ENCODE measurements at places on chromosomes 12 and 14.

DNA sequence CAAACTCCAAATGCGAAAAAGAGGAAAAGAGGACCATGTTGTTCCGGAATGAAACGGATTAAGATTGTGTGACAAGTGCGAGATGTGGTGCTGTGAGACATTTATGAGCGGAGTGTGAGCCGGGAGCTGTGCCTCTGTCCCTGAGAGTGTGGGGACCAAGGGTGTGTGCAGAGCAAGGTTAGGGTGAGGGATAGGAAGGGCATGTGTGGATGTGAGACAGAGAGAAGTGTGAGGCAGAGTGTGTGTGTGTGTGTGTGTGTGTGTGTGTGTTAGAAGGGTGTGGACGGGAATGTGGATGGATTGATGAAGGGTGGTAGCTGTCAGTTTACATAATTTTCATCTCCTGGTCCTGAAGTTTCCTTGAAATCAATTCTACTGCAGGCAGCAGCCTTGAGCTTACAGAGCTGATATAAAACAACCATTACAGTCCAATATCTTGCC lies 4.3 kb upstream of the OTX2 start:
- no peak for DNase-seq

DNA sequence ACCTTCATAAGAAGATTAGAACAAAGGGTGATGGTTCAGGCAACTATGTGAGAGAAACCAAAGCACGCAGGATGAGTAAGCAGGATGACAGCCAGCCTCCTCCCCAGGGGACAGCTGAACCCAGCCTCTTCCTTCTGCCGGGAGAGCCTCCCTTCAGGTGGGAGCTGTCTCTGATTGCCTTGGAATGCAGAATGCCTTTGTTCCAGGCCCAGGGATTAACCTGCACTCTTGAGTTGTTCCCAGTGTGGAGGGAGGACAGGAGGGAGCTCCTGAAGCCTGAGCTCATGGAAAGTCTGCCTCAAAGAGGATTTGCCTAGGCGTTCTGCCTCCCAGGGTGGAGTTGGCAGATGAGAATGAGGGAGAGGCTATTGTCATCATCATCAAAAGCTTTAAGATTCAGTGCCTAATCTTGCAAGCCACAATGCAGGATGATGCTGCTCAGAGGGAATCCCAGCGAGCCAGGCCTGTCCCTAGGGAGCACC lies 3.6 kb upstream of the KRT6A start:
- DNase-seq = peak; percentile 69

DNA sequence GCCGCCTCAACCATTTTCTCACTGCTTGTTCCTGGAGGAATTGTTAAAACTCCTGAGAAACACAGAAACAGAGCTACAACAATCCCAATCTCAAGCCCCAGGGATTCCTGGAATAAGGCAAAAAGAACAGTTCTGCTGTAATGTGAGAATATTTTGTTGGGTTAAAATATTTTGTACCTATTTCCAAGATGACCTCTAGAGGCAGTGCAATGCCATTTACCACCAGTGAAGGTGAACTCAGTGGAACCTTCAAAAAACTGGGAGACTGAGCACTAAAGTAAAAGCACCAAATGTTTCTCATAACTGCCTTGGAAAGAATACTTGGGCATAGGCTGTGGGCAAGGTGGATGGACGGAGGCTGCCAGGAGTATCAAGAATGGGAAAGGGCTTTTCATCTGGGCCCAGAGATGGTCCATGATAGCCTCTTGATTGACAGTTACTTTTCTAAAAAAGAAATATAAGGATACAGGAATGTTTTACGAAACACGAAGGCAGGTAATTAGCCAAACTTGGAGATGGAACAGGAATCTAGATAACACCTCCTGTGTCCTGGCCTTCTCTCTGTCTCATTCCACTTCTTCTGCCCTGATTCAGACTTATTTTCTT lies 334.0 kb upstream of the FLRT2 start:
- DNase-seq = peak; percentile 41

GRCh38 chr14:52150162-52150561 lies 81.3 kb upstream of the NID2 start:
- no peak for DNase-seq

DNA sequence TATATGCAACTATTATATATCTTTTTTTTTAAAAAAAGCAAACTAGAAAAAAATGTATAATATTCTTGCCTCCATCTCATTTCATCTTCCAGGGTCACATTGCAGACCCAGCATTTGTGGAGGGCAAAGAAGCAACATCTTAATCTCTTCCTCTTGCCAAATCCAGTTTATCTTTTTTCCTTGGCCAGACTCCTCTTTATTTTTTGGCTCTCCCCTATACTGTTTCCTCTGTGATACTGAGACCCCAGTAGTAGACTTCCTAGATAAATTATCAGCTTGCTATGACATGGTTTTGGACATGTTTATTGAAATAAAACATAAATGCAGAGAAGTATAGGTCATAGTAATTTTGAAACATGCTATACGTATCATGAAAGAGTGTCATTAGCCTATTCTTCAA lies 303.8 kb upstream of the DDHD1 start:
- DNase-seq = no peak

DNA sequence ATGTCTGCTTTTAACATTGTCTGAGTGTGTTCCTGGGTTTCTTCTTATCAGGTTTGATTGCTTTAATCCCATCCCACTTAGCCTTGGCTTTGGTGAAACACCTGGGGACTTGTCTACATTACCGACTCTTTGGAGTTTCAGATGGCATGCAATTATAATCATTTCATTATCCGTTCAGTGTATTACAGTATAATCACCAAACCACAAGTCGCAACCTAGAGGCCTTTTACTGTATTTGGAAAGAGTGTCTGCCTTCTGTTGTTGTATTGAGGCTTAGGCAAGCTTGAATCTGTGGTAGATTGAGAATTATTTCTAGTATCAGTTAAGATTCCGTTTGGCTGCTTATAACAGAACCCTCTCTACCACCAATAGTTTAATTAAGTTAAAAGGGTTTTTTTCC lies 103.9 kb downstream of the TGFB3 start:
- DNase-seq = peak; percentile 22

Data from cardiac fibroblast (primary cell).